ENCODE measurements at places on chromosomes 1 and 21.
A peak's percentile ranks its signal among the peaks of the same experiment; 100 is the strongest.

GRCh38 chr1:92365378-92366039, 66.7 kb downstream of the RPAP2 start:
- no peak for DNase-seq

DNA sequence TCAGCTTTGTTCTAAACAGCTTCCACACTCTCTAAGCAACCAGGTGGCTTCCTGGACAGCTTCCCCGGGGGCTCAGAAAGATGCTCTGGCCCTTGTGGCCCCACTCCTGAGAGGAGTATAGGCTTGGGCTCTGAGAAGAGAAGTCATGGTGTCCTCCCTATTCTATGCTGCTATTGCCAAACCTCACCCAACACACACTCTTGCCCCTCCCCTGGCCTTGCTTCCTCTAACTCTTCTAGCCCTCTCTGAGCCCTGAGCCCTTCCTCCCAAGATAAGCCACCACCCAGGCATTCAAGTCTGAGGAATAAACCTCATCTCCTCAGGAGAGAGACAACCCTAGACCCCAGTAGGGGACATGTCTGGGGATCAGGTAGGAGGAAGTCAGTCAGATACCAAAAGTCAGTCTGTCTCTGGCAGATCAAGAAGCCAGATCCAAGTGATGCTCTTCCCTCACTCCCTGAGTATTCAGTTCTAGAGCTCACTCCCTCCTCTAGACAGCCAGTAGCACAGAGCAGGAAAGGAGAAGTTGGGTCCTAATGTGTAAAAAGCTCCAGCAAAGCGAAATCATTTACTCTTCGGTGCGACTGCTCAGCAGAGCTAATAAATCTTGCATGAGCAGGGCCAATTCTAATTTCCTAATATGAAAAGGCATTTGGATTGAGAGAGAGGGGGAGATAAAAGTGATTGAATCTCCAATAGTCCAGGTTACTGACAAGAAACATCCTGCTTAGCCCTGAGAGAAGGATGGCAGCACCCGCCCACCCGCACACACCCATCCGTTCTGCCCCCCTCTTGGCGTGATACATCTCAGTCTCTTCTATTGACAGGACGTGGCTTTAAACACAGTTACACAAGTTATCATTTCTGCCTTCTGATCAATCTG, 50.5 kb downstream of the DMAP1 start:
- peak; percentile 9 for DNase-seq

- no peak for DNase-seq
Measured at GRCh38 chr1:93766451-93766850, 84.8 kb upstream of the BCAR3 start.

DNA sequence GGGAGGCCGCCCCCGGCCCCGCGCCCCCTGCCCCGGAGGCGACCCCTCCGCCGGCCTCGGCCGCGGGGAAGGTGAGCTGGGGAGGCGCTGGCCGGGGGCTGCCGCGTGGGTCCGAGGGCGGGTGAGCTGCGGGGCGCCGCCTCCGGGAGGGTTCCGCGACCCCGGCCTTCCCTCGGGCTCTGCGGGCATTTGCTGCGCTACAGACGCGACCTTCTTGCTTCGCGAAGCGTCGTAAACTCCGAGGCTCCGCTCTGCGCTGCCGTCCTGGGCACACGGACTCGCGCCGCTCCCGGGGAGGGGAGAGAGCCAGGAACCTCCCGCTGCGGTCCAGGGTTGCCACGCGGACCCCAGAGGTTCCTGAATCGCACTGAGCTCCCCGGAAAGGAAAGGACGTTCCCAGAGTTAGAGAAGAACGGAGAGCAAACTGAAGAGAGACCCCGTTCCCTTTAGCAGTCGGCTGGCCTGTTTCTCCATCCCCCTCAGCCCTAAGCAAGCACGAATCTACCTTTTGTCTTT, 345 bp downstream of the SLX9 start:
- DNase-seq = no peak

DNA sequence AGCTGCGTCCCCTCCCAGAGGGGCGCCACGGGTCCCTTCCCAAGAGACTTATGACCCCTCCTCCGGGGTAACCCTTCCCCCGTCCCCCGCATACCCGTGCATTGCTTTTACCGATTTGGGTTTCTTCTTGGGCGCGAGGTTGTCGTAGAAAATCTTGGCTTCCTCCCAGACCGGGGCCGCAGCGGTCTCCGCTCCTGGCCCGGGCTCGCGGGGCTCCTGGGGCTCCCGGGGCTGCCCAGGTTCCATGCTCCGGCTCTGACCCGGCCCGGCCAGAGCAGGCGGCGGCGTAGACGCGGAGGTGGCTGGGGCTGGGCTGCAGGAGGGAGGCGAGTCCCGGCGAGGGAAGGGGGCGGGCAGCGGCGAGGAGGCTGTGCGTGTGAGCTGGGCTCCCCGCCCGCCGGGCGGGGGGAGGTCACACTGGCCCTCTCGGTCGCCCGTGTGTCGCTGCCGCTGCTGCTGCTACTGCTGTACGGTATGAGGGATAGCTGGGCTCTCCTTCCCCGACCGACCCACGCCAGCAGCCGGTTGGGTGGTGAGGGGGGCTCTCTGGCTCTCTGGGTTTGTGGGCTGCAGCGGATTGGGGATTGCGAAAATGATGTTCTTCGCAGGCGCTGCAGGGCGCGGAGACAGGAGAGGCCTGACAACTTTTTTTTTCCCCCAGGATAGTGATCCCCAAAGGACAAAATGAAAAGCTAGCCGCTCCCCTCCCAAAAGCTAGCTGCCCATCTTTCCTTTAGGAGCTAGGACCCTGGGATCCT, at the start of gene NT5C1A:
TSS of gene NT5C1A (minus strand) at position 315 of the 758 bp plus-strand sequence. CDS start at position 246, 69 bp downstream.
- no peak for DNase-seq

DNA sequence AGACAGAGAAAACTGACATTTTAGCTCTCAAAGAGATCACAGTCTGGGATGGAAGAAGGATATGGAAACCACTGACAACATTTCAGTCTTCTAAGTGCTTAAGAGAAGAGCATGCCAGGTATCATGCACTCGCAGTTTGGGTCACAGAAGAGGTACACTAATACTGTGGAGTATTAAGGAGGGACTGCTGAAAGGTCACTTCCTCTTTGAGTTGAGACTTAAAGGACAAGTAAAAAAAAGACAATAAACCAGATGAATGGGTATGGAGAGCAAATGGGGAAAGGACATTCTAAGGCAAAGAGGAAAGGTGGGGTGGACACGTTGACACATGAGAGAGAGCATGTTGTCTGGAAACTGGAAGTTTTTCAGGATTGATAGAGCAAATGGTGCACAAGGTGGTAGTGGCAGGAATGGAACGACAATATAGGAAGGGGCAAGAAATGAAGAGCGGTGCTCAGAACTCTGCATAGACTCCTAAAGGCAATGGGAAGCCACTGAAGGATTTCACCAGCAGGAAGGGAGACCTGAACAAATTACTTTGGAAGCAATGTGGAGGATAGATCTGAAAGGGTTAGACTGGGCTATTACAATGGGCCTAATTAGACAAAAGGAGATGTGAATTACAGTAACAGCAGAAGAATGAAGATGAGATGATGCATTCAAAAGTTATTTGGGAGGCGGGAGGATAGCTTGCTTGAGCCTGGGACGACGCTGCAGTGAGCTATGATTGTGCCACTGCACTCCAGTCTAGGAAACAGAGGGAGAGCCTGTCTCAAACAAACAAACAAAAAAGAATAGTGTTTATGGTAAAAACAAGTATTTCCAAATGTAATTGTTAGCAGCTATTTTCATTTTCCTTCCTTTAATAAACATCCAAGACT, 11.1 kb downstream of the DIPK1A start:
- DNase-seq = no peak

DNA sequence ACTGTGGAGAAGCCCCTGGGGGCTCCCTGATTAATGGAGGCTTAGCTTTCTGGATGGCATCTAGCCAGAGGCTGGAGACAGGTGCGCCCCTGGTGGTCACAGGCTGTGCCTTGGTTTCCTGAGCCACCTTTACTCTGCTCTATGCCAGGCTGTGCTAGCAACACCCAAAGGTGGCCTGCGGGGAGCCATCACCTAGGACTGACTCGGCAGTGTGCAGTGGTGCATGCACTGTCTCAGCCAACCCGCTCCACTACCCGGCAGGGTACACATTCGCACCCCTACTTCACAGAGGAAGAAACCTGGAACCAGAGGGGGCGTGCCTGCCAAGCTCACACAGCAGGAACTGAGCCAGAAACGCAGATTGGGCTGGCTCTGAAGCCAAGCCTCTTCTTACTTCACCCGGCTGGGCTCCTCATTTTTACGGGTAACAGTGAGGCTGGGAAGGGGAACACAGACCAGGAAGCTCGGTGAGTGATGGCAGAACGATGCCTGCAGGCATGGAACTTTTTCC, 24.8 kb downstream of the PCSK9 start:
- DNase-seq = no peak
